ENCODE measurements at places on chromosomes 12 and 14.

- DNase-seq, result no peak
These were observed 22.0 kb downstream of the SYNE3 start for GRCh38 chr14:95494456-95494855.

DNA sequence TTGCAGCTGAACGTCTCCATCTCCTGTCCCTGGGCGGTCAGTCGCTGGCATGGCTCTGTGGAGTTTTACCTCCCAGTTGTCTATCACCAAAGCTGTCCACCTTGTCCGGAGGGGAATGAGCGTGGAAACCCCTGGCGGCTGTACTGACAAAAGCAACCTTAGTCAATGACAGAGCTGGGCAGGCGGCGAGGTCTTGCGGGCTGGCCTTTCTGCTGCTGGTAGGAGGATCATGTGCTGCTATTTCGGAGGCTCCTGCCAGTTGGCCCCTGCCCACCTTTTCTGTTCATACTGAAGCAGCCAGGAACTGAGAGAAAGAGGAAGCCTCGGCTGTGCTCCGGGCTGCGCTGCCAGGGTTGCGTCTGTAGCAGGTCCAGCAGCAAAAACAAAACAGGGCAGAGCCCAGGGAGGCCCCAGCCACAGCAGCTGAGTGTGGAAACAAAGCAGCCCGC lies 57.7 kb downstream of the HMGA2 start:
- peak; percentile 72 for DNase-seq

- DNase-seq, result no peak
These were observed 18.0 kb upstream of the SMUG1 start for GRCh38 chr12:54206791-54207190.

DNA sequence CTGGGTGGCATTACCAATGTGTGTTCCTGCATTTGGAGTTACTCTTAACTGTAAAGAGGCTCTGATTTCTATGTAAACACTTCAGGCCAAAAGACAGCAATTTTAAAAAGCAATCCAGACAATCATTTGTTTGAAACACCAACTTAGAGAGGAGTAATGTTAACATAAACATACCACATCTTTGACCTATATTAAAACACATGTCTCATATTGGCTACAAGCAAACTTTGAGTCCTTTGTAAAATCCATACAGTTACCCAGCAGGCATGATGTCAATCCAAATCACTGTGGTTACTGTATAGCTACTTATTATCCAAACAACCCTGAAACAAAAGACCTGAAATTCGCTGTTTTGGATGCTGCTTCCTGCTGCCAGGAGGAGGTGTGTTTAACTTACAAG lies 7.5 kb upstream of the G2E3 start:
- no peak for DNase-seq

DNA sequence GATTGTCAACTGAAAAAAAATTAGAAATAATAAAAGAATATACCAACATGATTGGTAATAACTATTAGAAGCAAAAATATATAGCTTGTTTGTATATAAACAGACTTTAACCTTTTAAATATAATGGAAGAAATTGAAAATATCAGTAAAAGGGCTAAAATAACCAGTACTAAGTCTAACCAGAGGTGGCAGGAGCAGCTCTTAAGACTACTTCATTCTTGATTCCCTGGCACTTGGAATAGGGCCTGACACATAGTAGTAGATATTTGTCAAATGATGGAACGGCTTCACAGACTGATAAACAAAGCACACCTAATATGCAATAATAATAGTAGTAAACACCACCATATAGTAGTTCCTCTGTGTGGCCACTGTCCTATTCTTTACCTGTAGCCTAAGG lies 9.4 kb downstream of the TMEM63C start:
- no peak for DNase-seq
